ENCODE measurements at places on chromosomes 1 and 21.

DNA sequence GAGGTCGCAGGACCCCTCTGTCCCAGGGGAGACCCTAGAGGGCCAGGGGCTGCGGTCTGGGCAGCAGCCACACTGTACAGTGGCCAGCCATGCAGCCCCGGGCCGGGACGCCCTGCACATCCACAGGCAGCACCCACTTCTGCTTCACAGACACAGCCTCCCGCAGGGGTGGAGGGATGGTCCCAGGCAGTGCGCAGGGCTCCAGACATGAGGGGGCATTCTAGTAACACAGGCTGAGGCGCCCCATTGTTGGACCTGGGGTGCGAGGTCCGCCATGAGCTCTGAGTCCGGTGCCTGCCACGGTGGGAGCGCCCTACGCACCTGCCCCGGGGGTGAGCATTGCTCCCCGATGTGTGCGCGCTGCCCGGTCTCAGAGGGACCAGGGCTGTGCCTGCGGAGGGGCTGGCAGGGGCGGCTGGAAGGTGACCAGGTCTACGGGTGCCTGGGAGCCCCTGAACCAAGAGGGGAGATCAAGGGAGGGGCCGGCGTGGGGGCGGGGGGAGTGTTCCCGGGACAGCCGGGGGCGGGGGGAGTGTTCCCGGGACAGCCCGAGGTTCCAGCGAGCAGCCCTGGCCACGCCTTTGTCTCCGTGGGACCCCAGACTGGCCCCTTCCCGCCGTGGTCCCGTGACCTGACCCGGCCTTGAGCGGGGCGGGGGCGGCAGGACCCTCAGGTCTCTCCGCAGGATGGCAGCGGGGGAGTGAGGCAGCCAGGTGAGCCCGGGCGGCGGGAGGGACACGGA lies 4.5 kb downstream of the MMEL1 start:
- no peak for DNase-seq

- peak; percentile 89 for DNase-seq
Measured at GRCh38 chr1:229778794-229779193, 152.7 kb downstream of the URB2 start.

DNA sequence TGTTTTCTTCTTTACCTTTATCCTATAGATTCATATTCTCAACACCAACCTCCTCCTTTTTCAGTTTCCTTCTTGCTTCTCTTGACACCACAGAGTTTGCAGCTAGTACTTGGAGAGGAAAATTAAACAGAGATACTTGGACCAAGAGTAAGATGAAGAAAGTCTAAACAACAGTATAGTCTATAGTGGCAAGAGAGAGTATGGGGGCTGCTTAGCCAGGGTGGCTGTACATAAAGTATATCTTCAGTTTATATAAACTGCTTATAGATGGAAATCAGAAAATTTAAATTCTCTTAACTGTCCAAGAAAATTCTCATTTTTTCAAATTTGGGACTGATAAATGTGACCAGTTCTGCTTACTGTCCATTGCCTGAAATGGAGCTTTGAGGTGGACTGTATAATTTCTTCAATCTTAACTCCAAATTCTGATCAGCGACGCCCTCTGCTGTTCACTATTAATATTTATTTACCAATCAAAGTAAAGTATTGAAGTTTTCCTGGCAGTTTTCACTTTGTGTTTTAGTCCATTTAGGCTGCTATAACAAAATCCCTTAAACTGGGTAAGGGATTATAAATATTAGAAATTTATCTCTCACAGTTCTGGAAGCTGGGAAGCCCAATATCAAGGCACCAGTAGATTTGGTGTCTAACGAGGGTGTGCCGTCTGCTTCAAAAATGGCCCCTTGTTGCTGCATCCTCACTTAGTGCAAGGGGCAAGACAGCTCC lies 14.8 kb upstream of the METTL18 start:
- no peak for DNase-seq

GRCh38 chr1:94109478-94109877 lies 11.5 kb downstream of the ABCA4 start:
- DNase-seq: no peak

DNA sequence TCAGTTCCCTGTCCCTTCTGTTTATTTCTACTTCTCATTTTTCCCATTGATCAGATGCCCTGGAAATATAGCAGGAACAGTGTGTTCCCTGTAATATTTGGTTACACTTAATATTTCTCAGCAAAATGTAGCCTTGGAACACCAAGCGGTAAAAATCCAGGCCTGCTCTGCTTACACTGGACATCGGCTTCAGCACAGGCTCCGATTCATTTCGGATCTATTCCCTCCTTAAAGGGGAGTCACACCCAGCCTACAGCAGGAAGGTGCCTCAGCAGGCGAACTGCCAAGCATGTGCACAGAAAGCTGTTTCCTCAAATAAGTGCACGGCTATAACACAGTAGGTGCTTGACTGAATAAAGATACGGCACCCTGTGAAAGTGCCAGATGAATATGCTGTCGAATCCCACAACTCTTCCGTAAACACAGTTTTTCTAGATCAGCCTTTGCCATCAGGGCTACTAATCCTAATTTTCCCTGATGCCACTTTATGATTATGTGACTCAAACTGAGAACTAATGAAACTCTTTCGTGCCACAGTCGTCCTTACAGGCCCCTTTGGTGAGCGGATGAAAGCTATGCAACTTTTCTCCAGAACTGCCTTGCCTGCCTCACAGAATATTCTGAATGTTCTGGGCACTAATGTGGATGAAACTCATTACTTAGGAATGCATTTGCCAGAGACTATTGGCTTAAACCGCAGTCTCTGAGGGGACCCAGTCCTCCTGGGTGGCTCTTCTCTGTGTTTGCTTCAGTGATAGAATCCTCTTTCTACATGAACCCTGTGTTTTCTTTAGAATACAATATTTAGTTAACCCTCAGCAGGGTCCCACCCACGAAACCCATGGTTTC lies 275.5 kb upstream of the RUNX1 start:
- DNase-seq: no peak

GRCh38 chr1:2539312-2539907 lies 9.3 kb upstream of the HES5 start:
- DNase-seq: no peak

- no peak for DNase-seq
Measured at GRCh38 chr1:94982398-94982797, 55.5 kb upstream of the CNN3 start.

DNA sequence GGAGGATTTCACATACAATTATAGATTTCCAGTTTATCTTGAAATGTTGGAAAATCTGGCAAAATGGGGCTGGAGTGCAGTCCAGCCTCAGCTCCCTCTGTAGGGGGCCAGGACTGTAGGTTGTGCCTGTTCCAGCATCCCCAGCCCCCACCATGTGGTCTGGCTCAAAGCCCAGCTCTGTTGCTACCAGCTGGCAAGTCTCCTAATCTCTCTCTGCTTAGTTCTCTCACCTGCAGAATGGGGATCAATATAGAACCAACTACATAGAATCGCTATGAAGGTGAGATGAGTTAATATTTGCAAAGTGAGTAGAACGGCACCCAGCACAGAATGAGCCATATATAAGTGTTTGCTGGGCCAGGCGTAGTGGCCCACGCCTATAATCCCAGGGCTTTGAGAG lies 50.0 kb upstream of the TARDBP start:
- peak; percentile 94 for DNase-seq

DNA sequence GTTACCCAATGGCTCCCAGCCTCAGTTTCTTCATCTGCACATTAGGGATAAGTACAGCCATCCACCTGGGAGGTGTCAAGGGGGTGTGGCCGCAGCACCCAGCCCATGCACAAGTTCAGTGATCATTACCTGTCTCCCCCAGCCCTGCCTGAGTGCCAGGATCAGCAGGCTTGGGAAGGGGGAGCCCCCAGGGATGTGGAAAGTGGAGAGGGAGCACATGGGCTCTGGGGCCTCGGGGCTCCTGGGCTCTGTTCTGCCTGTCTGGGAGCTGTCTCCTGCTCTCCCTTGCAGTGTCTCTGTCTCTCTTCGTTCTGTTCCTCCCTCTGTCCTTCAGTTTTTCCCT lies 10.8 kb upstream of the PADI1 start:
- no peak for DNase-seq

- DNase-seq: no peak
Measured at GRCh38 chr1:159141584-159142390, 29.6 kb upstream of the CADM3 start.

GRCh38 chr1:34331020-34331926 lies 154.6 kb downstream of the C1orf94 start:
- DNase-seq: no peak

GRCh38 chr1:219324629-219325367 lies 151.1 kb downstream of the LYPLAL1 start:
- no peak for DNase-seq

DNA sequence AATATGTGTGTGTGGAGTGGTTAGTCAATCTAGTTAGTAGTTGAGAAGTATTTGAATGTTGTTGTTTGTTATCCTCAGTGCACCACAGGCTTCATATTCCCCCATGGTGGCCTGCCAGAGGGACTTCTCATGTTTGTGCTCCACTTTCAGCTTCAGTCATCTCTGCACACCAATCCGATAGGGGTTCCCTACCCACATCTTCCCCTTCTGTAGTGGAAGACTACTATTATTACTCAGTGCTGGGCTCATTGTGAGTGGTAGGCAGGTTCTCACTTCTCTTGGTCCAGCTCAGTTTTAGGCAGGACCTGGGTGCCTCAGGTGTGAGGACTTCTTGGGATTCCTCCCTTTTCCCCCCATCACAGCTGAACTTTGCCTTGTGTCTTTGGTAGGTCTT lies 14.2 kb downstream of the MT1HL1 start:
- DNase-seq: no peak

DNA sequence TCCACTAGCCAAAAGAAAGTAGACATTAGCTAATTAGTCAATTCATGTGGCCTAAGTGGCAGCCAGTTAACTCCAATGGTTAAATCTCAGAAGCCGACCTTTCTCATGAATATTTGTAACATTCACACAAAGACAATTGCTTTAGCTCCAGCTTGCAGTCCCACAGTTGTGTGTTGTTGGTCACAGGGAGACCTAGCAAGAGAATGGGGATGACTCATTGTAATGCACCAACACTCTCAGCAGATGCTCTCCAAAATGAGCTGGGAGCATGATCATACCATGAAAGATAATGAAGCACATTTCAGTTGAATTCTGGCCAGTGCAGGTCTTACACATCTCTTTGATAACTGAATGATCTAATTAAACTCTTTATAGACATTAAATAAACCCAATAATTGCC lies 160.4 kb downstream of the HLX start:
- no peak for DNase-seq

GRCh38 chr1:12166834-12167492 lies at the start of gene TNFRSF1B:
Gene TNFRSF1B, plus strand, starts transcription at chr1:12166991. Its CDS starts 101 bp downstream, at chr1:12167092.
- no peak for DNase-seq

GRCh38 chr1:20147846-20148570 lies 8.9 kb downstream of the PLA2G2F start:
- DNase-seq: no peak

DNA sequence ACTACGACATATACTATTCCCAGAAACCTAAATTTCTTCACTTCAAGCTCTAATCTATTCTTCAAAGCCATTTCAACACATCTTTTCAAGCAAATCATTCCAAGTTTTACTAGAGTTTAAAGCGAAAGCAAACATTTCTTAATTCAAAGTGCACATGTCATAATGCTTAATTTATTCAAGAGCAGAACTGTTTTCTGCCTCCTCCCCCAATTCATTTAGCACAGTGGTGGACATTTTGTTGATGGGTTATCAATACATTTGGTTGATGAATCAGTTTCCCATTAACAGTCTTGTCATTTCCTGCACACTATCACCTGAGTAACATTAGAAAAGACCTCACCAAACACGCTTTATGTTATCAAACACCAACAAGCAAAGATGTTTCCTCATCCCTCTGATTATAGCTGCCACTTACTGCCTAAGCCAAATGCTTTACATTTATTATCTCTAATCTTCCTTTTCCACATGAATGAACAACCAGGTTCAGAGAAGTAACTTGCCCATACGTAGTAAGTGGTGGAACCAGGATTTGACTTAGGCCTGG lies 2.0 kb downstream of the SRSF4 start:
- no peak for DNase-seq

GRCh38 chr1:32334274-32334861 lies 1.7 kb downstream of the MARCKSL1 start:
- no peak for DNase-seq

- no peak for DNase-seq
Measured at GRCh38 chr1:59506952-59507351, 210.1 kb downstream of the FGGY start.

DNA sequence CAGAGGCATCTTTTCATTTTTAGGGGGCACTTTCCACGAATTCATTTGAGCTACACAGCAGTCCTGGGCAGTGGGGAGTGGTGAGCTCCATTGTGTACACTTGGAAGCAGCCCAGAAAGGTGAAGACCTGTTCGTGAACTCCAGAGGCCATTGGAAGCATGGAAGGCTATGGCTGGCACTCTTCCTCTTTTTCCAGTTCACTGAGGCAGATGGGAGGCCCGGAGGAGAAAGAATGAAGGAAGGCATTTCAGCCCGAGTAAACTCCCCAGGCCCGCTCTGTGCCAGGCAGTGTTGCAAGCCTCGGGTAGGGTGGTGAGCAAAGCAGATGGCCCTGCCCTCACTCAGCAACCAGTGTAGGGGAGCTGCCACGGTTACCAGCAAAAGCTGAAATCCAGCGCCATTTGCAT lies 673 bp upstream of the DHCR24 start:
- no peak for DNase-seq

DNA sequence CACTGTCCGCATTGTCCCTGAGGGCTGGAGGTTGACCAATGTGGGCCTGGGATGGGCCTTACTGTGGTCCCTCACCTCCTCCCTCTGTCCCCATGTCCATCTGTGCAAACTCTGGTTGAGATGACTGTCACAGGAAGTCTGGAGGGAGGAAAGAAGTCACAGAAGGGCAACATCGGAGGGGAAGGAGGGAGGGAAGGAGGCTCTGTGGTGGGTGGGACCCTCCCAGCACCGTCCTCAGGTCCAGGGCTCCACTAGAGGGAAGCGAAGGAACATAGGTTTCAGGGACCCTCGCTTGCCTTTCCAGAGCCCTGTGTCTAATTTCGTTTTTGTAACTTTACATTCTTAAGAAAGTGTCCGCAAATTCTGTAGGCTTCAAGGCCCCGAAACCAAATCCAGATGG lies 111.3 kb upstream of the SLC44A3 start:
- no peak for DNase-seq

GRCh38 chr1:42957880-42958487 lies 684 bp downstream of the SLC2A1 start:
- DNase-seq: peak; percentile 46

- DNase-seq: peak; percentile 51
Measured at GRCh38 chr1:119115311-119115710, 25.1 kb downstream of the WARS2 start.

- DNase-seq: no peak
Measured at GRCh38 chr1:14168326-14169063, 430.0 kb upstream of the KAZN start.

GRCh38 chr21:32135401-32136363 lies 143.2 kb downstream of the MIS18A start:
- no peak for DNase-seq

GRCh38 chr1:184896000-184896399 lies 78.3 kb downstream of the NIBAN1 start:
- no peak for DNase-seq

GRCh38 chr1:188394677-188395076 lies 1565.9 kb downstream of the PLA2G4A start:
- no peak for DNase-seq

- DNase-seq: no peak
Measured at GRCh38 chr1:21814241-21814918, 2.3 kb downstream of the LDLRAD2 start.

- no peak for DNase-seq
Measured at GRCh38 chr1:1534401-1535154, 5.8 kb downstream of the TMEM240 start.
